ENCODE measurements at places on chromosomes 13 and 19. TPM values are rescaled to one million over a fixed set of nuclear protein-coding genes. Genes with fewer than 3 reads are reported as not detected.

Gene CYP4F2
- not detected for total RNA-seq

Gene PCDH8
- not detected for total RNA-seq

Gene GRIK5
- not detected for total RNA-seq

Gene CNN1
- 148 TPM for total RNA-seq

Gene GPI
- total RNA-seq: 111 TPM

Gene MAST1
- under 0.01 TPM for total RNA-seq

- peak; percentile 59 for DNase-seq
Measured at GRCh38 chr13:52158629-52159158, 703 bp downstream of the NEK3 start.

- no peak for DNase-seq
Measured at GRCh38 chr13:79283742-79284141, 122.3 kb downstream of the RBM26 start.

- DNase-seq: no peak
Measured at GRCh38 chr13:60093425-60094019, 70.2 kb downstream of the DIAPH3 start.

DNA sequence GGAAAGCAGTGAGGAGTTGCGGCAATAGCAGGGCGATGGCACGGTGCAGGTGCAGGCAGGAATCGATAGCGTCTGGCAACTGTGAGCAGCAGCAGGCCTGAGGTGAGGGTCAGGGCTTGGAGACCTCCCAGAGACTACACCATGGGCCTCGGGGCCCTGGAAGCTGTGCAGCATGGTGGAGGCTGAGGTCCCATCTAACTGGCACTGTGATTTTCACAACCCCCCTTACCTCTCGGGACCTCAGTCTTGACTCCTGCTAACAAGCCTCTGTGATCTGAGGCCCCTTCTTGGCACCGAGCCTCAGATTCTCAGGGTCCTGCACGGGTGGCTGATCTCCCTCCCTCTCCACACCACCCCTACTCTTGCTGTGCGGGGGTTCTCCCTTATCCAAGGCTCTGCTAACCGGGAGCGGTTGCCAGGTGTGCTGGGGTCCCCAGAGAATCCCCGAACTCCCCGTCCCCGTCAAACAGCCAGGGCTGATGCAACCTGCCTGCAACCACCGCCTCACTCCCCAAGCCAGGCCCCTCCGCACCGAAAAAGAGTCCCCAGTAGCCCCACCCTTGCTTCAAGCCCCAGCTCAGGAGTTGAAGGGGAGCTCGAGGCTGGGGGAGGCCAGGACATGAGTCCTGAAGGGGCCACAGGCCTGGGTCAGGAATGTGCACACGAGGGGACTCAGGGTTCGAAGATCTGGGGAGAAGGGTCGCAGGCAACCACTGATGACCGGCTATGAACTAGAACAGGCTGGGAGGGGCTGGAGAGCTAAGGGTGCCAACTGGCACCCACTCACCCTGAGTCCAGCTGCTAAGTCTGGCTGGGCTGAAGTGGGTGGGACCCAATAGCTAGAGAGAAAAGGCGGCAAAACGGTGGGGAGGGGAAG is 4.8 kb upstream of the ATF5 start:
- no peak for DNase-seq

DNA sequence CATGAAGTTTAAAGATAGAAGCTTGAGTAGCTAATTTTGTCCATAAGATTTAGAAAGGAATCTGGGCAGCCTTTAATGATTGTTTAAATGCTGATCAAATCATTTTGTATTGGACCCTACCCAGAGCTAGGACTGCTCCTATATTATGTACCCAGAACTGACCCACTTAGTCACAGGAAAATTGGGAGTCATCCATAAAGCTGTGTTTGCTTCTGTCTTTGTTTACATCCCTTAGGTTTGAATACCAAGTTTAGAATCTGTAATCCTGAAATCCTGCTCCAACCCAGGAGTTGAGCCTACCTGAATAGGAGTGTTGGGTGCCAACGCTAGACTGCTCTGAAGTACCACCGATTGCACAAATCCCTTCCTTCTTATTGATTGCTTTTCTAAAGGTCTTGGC is 23.8 kb downstream of the LCP1 start:
- DNase-seq: no peak

DNA sequence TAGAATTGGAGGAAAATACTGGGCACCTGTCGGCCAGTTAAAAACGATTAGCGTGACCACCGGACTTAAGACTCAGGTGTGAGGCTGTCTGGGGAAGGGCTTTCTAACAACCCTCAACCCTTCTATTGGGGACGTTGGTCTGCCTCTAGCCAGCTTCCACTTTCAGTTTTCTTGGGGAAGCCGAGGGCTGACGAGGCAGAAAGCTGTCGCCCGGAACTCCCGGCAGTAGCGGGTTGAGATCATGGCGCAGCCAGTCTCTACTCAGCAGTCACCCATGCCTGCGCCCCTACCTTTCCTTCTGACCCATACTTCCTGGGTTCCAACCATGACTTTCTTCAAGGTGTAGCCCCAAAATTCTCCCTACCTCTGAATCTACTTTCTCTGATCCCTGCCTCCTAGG is 1424.1 kb downstream of the SLITRK1 start:
- DNase-seq: no peak

- DNase-seq: no peak
Measured at GRCh38 chr13:99766641-99767045, 204.9 kb downstream of the ZIC5 start.

GRCh38 chr13:30042272-30042671 is 191.9 kb upstream of the UBL3 start:
- DNase-seq: no peak

DNA sequence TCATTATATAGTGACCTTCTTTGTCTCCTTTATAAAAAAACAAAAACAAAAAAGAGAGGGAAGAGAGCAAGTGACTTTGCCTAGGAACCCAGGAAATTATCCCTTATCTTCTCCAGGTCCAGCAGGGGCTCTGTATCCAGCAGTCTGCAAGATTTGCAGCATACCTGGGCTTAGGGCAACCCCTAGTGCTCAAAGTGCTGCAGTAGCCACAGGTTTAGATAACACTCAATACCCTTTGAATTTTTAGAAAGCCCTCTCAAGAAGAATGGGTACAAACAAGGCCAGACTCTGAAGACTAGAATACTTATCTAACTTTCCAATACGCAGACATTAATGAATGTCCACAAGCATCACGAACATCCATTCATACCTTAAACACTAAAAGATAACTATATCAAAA is 43.2 kb downstream of the CCNA1 start:
- peak; percentile 17 for DNase-seq

DNA sequence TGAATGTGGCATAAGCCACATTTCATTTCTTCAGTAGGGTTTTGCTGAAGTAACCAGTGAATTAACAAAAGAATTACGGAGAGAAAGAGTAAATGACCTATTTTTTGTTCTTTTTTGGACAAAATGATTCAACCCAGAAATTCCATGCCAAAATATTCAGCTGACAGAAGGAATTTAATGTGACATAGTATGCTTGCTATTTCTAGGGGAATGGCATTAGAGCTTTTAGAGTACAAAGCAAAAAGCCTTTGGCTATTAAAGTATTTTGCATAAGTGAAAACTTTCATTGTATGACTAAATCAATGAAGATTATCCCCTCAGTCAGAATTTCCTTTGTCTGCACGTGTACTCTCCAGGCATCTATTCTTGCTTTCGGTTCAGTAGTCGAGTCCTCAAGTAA is 465.3 kb downstream of the COG6 start:
- no peak for DNase-seq

DNA sequence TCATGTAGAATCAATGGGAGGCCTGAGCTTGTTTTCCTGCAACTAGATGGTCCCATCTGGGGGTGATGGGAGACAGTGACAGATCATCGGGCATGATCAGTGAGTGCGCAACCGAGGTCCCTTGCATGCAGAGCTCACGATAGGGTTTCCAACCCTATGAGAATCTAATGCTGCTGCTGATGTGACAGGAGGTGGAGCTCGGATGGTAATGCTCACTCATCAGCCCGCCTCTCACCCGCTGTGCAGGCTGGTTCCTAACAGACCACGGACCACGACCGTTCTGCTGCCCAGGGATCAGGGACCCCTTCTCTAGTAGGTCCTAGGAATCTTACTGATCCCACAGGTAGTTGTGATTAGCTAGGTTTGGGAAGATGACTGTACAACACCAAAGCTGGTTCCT is 23.5 kb upstream of the GARRE1 start:
- DNase-seq: no peak

DNA sequence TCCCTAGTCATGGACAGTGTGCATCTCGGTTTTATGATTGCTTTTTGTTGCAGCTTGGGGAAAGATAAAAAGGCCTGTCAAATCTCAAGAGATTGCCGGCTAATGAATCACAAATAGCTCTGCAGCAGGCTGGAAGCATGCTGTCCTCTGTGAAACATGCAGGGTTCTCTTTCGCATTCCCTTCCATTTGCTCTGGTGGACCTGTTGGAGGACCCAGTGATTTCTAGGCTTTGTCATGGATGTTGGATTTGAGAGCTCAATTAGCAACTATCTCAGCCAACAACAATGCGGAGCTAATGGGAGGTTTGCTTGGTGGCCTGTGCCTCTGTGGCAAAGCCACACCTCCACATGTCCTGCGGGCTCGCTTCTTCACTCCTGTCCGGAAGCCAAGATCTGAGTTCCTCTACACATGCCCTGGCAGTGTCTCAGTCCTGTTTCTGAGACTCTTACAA is 418.1 kb upstream of the ARGLU1 start:
- peak; percentile 27 for DNase-seq

- peak; percentile 7 for DNase-seq
Measured at GRCh38 chr13:48159826-48160225, 64.9 kb upstream of the MED4 start.

DNA sequence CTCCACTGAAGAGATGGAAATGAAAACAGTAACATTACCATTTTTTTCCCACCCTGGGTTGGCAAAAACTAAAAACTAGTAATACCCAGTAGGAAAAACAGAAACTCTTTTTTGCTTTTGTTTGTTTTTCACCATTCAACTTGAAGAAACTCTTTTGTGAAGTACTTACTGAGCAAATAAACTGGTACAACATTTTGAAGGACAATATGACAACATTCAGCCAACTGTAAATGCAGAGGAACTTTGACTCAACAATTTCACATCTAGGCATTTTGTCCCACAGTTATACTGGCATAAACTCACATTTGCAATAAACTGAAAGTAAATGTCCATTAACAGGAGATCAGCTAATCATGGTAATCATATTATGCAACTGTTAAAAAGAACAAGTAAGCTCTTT is 152.5 kb downstream of the RNF17 start:
- DNase-seq: peak; percentile 15

DNA sequence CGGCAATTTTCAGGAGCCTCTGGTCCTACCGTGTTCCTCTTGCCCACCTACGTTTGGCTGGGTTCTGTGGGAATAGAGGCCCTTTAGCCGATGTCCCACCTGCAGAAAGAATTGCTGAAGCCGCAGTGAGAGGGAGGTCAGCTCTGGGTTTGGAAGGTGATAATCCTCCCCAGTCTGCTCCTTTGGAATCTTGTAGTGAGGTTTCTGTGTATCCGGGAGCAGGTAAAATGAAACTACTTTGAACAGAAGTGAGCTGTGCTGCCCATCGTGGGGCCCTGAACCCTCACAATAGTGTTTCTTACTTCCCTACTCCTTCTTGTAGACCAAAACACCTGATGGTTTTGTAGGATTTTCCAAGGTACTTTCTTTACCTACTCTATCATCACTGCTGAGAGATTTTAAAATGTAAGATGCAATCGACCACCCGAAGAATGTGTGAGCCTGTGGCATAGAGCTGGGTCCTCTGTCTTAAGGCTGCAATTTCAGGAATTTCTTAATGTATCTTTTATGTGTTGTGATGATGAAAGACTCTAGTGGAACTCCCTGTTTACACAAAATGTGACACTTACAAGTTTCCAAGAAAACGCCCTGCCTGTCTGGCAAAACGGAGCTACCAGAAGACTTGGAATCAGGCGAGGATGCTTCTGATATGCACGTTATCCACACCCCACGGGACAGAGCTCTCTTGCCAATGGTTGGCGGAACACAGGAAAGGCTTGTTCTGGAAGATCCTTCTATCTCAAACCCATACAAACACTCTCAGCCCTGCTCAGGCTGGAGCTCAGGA is 76.1 kb downstream of the RGCC start:
- DNase-seq: peak; percentile 52

DNA sequence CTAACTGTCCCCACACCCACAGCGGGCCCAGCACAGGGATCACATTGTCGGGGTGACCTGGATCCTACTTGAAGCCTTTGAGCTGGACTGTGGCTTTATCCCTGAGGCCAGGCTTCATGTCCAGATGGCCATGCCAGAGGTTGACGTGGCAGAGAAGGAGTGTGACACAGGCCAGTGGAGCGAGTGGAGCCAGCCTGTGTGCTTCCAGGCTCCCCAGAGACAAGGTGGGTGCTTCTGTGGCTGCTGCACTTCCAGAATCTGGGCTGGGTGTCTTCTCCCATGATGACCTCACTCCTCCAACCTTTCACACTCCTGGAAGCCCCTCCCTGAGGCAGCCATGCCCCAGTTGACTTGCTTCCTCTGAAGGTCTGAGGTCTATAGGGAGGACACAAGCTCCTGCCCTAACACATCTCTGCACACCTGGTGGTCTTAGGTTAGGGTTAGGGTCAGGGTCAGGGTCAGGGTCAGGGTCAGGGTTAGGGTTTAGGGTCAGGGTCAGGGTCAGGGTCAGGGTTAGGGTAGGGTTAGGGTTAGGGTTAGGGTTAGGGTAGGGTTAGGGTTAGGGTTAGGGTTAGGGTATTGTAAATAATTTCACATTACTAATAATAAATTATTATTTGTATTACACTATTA is 13.1 kb upstream of the MZF1 start:
- DNase-seq: no peak

DNA sequence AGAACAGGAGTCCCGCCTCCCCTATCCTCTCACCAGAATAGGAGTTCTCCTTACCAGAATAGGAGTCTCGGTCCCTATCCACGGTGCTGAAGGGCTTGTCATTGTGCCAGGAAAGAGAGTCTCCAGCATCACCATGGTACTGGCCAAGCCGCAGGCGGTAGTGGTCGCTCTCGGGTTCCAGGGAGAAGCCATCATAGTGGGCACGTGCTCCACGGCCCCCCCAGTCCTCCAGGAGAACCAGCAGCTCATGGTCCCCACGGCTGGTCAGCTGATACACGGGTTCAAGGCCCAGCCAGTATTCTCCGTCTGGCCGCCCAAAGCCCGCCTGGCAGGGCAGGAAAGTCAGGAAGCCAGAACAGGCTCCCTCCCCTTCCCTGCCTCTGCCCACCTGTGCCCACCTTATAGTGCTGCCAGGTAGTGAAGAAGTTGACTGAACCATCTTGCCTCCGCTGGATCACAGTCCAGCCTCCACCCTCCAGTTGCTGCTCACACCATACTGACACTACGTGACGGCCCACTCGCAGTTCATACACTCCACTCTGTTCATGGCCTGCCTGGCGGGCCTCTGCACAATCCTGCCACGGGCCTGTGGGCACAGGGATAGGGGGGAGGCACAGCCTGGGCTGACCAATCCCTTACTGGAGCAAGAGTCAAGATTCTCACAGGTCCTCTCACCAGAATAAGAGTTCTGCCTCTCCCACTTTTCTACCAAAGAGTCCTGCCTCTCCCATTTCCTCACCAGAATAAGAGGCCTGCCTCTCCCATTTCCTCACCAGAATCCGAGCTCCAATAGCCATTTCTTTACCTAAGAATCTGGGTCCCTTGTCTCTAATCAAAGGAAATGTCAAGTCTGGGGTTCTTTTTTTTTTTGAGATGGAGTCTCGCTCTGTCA is 7.4 kb downstream of the SHFL start:
- DNase-seq: no peak

All from fibroblast of villous mesenchyme (primary cell).